Stromal cell of bone marrow (primary cell): ENCODE measurements at places on chromosomes 2 and 18.

GRCh38 chr2:135786823-135787222, 45.2 kb downstream of the UBXN4 start:
- DNase-seq: peak; percentile 72

DNA sequence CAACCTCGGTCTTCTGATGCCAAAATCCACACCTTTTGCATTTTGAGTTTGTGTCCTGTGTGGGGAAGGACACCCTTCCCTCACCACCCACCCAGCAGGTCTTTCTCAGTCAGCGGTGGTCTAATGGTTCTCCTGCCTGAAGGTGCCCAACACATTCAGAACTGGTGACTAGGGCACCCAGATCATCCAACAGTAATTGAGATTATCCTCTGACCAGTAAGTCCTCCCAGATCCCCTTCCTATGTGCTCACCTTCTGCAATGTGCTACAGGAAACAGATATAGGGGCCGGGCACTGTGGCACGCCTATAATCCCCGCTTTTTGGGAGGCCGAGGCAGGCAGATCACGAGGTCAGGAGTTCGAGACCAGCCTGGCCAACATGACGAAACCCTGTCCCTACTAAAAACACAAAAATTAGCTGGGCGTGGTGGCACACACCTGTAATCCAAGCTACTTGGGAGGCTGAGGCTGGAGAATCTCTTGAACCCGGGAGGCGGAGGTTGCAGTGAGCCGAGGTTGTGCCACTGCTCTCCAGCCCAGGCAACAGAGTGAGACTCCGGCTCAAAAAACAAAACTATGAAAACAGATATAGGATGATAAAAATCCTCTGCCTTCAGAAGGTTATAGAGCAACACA, 56.2 kb downstream of the REEP1 start:
- no peak for DNase-seq

GRCh38 chr2:218476676-218477075, 57.8 kb downstream of the VIL1 start:
- DNase-seq: no peak

DNA sequence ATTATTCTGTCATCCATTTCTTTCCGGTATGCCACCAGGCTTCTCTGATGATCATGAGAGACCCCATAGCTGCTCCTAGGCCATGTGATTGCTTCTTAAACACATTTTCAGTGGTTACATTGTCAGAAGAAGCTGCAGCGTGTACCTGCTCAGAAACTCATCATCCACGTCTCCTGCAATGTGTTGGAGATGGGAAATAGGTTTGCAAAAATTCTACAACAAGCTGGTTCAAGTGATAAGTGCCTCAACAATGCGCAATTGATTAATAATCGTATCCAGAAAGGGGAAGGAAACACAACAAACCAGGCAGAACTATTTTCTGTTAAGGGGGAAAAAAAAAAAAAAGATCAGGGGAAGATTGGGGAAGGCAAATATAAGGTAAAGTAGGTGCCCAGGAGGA, 75.7 kb upstream of the THUMPD2 start:
- no peak for DNase-seq

GRCh38 chr2:120228503-120228902, 5.3 kb upstream of the TMEM185B start:
- no peak for DNase-seq

GRCh38 chr2:96157649-96158553, 12.7 kb upstream of the DUSP2 start:
- DNase-seq: no peak

DNA sequence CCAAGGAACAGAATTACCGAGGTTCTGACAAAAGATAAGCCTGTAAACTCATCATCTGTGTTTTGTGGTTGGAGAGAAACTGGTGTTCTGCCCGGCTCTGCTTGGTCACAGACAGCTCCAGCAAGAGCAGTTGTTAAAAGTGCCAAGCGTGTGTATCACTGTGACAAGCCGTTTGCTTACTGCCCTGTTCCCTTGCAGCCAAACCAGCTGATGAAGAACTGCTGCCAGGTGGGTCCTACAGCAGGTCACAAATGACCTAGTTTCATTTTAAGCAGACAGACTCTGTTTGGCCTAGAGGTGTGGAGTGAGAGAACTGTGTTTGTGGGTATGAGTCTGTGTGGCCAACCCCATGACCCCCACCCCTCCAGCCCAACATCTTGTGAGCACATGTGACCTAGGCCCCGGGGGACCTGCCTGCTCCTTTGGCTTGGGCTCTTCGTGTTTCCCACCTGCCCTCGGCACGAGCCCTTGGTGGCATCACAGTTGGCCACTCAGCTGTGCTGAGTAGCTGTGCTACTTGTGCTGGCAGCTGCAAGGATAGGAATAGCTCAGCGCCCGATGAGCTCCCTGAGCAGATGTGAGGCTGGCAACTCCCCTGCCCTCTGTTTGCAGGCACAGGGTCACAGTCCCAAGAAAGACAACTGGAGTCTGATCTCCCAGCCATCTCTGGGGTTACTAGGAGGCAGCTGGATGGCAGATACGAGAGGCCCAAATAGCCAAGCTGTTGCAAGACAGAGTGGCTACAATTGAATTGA, 9.7 kb downstream of the OXER1 start:
- DNase-seq: no peak

DNA sequence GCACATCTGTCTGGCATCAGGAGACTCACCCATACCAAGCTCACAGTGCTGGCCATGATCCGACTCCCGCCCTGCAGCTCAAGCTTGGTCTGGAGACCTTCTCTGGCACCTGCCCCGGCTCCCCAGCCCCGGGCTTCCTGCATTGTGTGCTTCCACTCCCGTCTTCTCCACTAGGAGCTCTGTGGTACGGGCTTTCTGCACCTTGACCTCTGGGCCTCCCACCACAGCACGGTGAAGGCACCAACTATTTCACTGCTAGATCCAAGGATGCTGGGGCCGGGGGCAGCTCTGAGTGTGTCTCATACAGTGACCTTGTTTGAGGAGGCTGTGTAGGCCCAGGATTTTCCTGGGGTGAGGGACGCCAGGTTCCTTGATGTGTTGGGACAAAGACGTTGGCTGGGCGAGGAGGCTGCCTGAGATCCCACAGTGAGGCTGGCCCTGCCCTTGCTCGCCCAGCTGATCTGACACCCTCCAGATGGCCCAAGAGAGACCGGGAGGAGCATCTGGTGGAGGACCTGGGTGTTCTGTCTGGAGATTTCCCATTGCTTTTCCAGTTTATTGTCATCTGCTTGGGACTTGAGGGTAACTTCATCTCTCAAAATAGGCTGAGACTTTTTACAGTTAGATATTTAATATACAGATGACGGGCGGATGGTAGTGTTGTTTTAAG, 64.0 kb downstream of the HPCAL1 start:
- no peak for DNase-seq

GRCh38 chr2:227888289-227888688, 16.9 kb downstream of the DAW1 start:
- DNase-seq: no peak

DNA sequence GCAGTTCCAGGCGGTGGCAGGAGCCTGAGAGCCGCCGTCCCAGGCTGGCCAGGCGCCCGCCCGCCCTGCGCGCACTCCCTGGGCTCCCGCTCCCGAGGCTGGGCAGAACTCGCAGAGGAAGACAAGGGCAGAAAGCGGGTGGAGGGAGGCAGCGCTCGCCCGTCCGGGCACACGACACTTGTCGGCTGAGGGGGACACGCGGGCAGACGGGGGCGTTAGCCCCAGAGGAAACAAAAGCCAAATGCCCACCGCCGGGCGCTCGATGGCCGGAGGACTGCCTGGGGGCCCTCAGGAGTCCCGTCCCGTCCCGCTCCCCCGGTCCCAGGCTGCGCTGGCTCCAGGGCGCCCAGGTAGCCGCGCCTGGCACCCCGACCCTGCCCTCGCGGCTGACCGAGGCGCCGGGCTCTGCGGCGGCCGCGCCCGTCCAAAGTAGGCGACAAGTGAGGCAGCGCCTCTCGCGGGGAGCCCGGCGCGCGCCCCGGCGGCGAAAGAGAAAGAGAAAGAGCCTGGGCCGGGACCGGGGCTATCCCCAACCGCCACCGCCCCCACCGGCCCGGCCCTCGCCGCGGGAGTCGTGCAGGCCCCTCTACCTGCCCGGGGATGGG, 491 bp downstream of the L3MBTL4 start:
- DNase-seq: peak; percentile 6

- no peak for DNase-seq
Measured at GRCh38 chr2:232116852-232117251, 155.3 kb downstream of the DIS3L2 start.

DNA sequence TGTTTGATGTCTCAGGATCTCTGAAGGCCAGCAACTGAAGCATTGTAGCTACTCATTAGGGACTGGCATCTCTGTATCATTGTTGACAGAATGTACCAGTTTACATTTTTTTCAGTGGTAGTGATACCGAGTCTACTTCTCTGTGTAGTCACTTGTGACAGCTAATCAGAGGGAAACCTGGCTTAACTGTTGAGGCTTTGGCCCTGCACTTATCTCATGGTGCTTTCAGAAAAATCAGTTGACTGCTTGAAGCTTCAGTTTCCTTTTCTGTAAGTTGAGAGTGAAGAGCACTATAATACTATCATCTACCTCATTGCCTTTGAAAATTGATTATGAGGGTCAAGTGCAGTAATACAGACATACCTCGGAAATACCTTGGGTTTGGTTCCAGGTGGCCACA, 90.0 kb downstream of the COMMD1 start:
- no peak for DNase-seq

DNA sequence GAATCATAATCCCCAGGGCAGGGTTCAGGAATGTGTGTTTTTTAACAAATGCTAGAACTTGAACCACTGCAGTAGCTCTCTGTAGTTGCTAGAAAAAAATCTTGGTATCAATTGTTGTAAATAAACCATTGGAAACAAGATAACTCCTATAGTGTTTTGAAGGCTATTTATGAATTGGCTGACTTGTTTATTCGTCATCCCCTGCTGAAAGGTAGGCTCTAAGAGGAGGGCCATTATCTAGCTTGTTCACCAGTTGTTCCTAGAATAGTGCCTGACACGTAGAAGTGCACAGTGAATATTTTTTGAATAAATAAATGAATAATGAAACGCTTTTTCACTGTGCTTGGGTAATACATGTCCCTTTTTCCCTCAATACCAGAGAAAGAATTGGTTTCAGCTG, 211.4 kb downstream of the BABAM2 start:
- DNase-seq: no peak

DNA sequence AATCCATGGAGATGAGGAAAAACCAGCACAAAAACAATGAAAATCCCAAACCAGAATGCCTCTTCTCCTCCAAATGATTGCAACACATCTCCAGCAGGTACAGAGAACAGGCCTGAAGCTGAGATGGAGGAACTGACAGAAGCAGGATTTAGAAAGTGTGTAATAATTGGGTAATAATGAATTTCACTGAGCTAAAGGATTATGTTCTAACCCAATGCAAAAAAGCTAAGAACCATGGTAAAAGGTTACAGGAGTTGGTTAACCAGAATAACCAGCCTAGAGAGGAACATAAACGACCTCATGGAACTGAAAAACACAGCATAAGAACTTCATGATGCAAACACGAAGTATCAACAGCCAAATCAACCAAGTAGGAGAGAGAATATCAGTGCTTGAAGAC, 13.7 kb upstream of the SERPINB11 start:
- no peak for DNase-seq

DNA sequence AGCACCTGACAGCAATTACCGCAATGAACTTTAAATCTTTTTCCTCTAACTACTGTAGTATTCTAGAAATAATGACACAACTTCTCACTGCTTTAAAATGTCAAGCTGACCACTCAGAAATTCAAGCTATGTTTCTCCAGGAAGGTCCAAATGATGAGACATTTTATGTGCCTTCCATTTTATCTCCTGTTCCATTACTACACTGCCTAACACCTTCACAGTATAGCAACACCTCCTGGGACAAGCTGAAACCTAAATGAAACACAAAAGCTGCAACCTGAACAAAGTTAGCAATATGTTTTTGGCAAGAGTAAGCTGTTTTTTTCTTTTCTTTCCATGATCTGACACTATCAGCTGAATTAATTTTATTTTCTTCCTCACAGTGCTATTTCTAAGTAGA, 81.9 kb downstream of the IKZF2 start:
- DNase-seq: no peak

GRCh38 chr18:28398471-28398870, 221.5 kb upstream of the CDH2 start:
- DNase-seq: no peak
